ENCODE measurements at places on chromosomes 5 and 9.

GRCh38 chr9:86529496-86530275 lies 175.5 kb upstream of the TUT7 start:
- DNase-seq, result no peak

GRCh38 chr9:78280982-78281668 lies 15.8 kb upstream of the PSAT1 start:
- DNase-seq, result no peak

DNA sequence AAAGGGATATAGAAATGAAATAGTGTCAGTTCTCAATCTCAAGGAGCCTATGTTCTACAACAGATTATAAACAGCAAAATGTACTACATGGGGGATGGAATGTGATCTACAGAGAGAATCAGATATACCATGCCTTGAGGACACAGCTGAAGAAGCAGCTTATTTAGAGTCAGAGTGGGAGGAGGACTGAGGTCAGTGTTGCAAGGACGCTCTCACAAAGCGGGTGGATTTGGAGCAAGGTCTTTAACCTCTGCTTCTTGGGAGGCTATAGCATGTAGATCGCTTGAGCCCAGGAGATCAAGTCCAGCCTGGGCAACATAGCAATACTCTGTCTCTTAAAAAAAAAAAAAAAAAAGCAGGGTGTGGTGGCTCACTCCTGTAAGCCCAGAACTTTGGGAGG lies 32.8 kb upstream of the PLIN2 start:
- no peak for DNase-seq

GRCh38 chr5:42005561-42006153 lies 80.6 kb downstream of the FBXO4 start:
- no peak for DNase-seq

DNA sequence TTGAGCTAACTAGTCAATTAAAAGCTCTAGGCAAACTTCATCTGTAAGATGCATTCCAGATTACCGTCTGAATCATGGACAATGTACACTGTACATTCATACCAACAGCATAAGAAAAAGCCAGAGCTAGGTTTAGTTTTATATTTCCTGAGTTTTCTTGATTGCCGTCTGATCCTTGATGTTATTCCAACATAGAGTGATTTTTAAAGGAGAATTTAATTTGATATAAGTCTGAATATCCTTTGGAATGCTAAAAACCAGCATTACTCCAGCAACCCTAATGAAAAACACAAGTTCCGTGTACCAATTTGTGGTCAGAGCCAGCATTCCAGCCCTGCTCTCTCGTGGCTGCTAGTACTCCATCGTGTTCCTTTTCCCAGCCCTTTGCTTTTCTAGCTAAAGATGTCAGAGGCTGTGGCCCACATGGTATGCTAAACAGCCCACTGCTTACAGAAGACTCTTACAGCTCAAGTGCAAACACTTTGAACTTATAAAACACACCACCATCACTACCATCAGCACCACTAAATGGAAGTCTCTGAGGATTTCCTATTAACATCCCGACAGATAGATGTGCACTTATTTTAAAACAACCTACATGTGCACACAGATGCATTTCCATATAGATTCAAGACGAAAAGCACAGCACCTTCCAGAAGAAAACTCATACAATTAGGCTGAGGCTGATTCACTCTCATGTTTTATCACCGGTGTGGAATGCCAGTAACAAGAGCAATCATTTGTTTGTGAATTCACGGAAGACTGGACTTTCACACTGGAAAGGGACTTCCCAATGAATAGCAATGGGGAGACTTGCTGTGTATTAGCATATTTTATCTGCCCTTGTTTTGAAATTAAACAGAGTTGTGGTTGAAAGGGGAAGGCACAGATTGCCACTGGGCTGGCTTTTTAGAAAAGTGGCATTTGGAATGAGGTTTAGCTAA lies 246.9 kb upstream of the GAS1 start:
- DNase-seq, result no peak

DNA sequence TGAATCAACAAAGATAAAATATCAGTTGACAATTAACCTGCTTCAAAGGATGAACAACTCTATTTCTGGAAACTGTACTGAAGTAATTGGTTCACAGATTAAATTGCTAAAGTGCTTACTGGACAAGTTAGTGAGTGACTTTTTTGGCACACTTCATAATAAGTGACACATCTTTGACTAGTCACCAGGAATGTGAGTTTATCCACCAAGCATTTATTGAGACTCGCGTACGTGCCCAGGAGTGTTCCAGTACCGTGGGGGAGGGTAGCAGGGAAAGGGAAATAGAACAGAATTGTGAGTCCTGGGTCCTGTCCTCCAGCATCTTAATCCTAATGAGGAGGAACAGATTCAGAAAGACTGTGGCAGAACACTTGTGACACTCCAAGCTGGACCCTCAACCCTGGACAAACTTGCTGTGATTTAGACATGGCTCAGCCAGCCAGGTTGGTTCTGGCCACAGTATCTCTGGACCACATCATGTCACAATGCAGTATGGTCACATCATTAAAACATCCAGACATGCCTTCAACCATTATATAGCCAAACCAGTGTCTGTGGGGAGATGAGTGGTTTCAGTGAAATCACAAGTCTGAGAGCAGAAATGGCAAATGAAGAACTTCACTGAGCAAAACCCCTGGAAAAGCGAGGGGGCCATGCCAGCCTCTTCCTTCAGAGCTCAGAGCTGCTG lies 623.1 kb downstream of the BNC2 start:
- DNase-seq, result no peak

DNA sequence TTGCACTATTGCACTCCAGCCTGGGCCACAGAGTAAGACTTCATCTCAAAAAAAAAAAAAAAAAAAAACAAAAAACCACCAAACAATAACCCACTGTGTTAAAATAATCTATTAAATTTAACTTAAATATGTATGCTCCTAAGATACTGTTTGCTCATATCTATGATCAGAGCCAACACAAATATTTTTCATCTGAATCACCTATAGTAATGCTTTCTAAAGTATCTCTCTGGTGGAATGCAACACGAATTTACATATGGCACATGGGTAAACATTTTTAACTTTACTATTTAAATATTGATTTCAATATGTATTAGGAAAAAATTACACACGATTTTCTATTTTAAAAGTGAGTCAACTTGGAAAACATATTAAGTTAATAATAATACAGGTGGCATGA lies 196.4 kb downstream of the RFX3 start:
- DNase-seq, result no peak

GRCh38 chr9:94096819-94097577 lies 12.7 kb downstream of the PTPDC1 start:
- DNase-seq, result no peak

DNA sequence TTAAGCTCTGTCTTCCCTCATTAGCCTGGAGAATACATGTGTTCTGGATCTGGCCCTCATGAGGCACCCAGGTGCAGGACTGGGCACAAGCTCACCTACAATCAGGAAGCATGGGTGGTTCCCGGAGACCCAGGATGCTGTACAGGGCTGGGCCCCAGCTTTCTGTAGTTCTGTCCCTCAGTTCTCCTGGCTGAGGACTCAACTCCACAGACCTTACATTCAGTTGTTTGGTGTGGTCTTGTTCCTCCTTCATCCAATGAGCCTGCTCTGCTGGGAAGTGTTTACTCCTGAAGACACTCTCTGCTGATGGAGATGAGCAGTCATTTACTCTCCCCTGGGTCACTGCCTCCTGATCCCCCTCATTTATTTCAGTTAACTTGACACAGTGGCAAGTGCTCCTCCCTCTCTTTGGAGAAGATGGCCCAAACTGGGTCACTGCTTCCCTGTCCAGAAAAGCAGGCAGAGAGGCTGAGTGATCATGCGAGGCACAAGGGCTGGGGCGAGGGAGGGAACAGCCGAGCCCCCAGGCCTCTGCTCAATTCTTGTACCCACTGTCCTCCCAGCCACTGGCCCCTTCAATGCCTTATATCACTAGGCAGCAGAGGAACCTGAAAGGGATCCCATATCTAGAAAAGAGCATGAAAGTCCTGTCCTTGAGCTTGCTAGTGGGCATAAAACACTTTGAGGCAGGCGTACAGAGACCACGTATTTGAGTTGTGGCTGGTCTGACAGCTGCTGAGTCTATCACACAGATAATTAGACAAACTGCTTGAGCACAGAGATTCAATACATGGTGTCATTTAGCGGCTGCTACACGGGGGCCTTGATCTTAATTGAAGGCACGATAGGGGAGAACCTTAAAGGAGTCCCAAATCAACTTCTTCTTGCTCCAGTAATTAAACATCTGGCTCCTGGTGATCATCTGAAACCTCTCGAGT lies 221.7 kb downstream of the FSTL4 start:
- DNase-seq, result no peak

- no peak for DNase-seq
Observed at GRCh38 chr5:5736007-5736406, 313.5 kb downstream of the ICE1 start.

DNA sequence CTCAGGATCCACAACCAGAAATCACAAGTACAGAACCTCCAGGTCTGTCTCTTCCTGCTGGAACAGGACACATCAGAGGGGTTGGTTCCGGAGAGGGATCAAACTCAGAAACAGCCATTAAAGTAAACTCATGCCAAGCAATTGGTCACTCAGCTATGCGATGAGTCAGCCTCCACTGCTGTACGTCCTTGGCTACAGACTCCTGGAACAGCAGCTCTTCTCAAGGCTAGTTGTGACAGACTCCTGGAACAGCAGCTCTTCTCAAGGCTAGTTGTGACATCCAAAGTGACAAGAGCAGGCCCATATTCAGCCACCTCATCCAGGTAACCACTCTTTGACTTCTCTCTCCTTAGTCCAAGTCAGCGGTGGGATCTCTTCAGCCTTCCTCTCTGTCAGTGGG lies at the start of gene SPINK13:
Gene SPINK13 (plus strand): TSS at position 229 of the 400 bp plus-strand sequence. CDS start 1,279 bp downstream, outside the sequence.
- DNase-seq, result no peak

DNA sequence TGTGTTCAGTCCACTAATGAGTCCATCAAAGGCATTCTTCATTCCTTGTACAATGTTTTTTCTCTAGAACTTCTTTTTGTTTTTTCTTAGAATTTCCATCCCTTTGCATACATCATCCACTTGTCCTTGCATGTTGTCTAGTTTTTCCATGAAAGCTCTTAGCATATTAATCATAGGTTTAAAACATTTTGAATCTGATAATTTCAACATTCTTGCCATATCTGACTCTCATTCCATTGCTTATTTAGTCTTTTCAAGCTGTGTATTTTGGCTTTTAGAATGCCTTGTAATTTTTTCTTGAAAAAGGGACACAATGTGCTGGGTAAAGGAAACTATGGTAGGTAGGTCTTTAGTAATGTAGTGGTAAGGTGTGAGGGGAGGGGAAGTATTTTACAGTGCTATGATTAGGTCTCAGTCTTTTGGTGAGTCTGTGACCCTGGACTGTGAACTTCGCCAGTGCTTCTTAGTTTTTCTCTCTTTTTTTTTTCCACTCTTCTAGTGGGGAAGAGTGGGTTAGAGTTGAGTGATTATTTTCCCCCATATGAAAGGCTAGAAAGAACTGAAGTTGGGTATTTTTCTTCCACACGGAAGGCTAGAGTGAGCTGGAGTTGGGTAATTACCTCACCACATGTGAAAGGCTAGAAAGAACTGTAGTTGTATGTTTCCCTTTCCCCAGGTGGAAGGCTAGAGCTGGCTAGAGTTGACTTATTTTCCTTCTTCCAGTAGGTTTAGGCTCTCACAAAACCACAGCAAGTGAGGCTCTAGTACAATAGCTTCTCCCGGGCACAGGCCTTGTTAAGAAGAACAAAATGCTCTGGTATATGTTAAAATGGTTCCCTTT lies 172.1 kb downstream of the SNX18 start:
- no peak for DNase-seq

- no peak for DNase-seq
Observed at GRCh38 chr9:17068671-17069070, 66.2 kb upstream of the CNTLN start.

GRCh38 chr5:41087461-41087860 lies 16.3 kb upstream of the MROH2B start:
- DNase-seq, result no peak

DNA sequence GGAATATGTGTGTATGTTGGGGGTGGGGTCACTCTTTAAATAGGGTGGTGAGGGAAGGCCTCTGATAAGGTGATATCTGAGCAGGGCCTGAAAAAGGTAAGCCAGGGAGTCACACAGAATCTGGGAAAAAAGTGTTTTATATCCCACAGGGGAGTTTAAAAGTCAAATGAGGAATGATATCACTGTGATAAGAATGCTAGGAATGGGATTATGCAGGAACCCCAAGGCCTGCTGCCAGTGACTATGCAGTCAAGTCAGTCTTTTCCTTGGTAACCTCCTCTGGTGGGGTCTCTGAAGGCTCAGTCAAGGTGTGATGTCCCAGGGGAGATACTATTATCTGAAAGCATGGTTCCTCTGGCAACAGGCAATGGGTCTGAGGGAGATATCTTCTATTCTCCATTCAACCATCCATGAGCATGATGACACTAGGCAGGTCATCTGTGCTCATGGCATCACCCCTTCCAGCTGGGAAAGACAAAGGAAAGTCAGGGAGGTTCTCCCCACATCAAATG lies 53.5 kb downstream of the GRIA1 start:
- DNase-seq, result no peak

GRCh38 chr5:41112486-41113455 lies 41.6 kb upstream of the MROH2B start:
- DNase-seq, result no peak

- no peak for DNase-seq
Observed at GRCh38 chr5:98510143-98510985, 263.1 kb upstream of the RGMB start.

- no peak for DNase-seq
Observed at GRCh38 chr9:135215571-135216161, 128.2 kb downstream of the OLFM1 start.

DNA sequence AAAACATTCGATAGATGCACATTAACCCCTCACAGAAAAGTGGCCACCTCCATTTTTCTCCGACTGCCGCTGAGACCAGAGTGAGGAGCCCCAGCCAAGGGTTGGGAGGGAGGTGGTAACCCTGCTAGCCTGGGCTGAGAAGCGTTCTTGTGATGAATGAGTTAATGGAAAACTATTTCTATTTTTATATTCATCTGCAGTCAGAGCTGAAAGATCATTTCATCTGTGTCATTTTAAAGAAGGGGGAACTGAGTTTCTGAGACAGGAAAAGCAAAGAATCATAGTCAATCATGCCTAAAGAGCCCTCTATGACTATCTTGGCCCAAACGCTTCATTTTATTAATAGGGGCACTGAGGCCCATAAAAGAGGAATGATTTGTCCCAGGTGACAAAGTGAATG lies 229.5 kb downstream of the PAPPA start:
- DNase-seq, result no peak

GRCh38 chr5:146878476-146879172 lies at the start of gene PPP2R2B:
Gene PPP2R2B, minus strand, starts transcription at chr5:146878757.
- DNase-seq, result peak; percentile 30

DNA sequence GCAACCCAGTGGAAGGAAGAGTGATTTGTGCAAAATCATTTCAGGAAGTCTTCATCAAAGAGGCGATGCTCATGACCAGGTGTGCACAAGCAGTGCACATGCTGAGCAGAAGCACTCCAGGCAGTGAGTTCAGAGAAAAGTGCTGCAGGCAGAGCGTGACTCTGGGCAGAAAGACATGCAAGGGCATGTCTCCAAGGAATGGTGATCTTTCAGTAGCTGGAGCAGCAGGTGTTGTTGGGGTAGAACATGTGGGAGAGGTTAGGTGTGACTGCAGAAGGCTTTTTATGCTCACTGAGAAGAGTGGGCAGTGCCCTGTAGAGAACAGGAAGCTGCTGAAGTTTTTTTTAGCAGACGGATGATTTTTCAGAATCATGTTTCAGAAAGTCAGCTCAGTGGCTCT lies 545.4 kb upstream of the TLE4 start:
- no peak for DNase-seq

GRCh38 chr9:129889941-129890717 lies 54.9 kb downstream of the USP20 start:
- DNase-seq, result peak; percentile 71

Data from central memory CD4-positive, alpha-beta T cell (primary cell).